GM13977 (cell line): ENCODE measurements at places on chromosomes 7 and 10.

DNA sequence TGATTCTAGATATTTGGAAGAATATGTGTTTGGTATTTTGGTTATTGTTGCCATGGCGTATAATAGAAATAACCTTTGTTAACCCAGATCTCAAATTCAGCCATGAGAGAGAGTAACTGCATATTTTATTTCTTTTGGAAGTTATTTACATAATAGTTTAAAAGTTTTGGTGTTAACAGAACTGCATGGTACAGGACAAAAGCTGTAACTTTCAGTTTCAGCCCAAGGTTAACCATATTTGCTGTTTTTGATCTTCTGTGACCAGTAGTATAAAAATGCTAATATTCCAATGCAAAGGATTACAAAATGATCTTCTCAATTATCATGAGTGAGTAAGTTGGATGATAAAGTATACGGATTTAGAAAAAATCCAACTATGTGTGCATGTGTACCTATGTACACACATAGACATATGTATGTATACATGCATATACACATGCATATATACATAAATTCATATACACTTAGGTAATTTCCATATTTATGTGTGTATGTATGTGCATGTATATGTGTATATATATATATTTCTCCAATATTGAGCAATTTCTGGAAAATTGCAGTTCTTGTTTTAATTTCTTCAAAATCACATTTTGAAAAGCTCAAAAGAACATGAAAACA, 38.0 kb upstream of the PIP4K2A start:
- no peak for DNase-seq

- DNase-seq: no peak
These were observed 51.9 kb upstream of the ABLIM1 start for GRCh38 chr10:114709984-114710383.

DNA sequence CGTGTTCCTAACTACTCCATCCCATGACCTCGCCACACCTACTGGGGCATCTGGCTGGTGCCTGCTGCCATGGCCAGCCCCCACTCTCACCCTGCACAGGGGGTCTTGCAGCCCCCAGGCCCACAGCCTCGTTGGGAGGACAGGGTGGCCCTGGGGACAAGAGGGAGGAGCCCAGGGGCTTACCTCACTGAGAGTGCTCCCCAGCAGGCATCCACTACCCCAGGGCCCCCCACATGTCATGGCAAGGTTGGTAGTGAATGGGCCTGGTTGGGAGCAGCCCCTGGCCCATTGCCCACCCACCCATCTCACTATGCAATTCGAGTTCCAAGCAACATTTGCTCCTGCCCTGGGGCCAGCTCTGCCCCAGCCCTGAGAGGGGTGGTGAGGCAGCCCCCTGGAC, 24.0 kb upstream of the AMZ1 start:
- DNase-seq: no peak

DNA sequence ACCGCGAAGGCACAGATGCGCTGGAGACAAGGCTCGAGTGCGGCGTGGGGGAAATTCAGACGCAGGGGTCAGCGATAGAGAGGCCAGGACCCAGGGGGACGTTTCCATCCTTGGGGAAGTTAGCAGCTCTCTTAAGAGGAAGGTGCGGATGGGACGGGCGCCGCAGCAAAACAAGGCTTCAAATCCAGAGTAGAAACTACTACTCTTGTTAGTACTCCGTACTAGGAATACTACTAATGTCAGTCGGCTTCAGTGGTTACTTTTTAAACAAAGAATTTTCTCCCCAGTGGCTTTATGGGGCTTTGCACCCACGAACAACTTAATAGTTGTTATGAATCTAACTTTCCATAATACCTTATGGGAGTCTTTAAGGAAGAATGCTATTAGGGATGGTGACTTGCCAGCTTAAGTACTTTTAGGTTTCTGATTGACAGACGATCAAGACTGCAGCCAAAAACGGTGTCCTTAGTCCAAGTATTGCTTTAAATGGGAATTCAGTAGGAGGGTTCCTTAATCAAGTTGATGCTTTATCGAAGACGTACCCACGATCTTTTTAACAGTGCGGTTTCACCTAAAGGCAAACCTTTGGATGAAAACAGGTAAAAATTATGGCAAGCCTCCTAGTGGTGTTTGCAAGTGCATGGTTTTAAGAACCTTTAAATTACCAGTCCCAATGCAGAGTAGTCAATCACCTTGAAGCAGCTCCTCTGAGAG, 812 bp upstream of the IDE start:
- peak; percentile 63 for DNase-seq

- no peak for DNase-seq
These were observed 98.2 kb downstream of the BTRC start for GRCh38 chr10:101452176-101452575.

DNA sequence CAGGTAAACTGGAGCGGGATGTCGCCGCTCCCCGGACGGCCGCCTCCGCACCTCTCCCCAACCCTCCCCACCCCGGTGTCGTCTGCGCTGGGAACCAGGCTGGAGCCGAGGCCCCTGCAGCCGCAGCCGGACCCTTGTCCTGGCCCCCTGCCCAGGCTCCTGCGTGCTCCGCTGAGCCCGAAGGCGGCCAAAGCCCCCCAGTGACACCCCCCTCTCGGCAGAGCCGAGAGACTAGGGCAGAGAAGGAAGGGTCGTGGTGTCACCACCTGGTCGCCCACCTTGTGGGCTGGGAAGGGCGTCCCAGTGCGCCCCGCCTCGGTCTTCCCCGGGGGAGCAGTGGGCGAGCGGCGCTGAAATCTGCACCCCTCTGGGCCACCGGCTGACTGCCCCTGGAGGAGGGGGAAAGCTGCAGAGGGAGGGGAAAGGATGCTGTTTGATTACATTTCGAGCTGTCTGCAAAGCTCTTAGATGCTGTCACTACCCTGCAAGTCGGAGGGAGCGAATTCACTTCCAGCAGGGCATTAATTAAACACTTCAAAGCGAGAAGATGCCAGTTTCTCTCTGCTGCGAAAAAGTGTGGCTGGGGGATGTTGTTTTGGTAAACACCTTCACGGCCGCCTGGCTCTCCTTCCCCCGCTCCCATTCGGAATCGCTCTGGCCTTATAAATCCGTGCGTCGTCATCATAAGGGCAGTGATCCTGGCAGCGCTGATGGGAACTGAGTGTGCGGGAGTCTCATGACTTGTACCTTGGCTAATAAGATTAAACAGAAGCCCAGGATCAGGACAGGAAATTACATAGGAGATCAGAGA, 622 bp downstream of the DYNC1I1 start:
- no peak for DNase-seq

GRCh38 chr7:45324683-45325237, 167.2 kb downstream of the RAMP3 start:
- DNase-seq: no peak

GRCh38 chr7:47938574-47939165, 9.6 kb downstream of the PKD1L1 start:
- DNase-seq: no peak
